ENCODE measurements at places on chromosomes 3 and 15.

- DNase-seq: no peak
These were observed 268.5 kb downstream of the PTPRG start for GRCh38 chr3:61829722-61830350.

GRCh38 chr3:49718858-49719213 is 648 bp downstream of the AMIGO3 start:
- DNase-seq: no peak

DNA sequence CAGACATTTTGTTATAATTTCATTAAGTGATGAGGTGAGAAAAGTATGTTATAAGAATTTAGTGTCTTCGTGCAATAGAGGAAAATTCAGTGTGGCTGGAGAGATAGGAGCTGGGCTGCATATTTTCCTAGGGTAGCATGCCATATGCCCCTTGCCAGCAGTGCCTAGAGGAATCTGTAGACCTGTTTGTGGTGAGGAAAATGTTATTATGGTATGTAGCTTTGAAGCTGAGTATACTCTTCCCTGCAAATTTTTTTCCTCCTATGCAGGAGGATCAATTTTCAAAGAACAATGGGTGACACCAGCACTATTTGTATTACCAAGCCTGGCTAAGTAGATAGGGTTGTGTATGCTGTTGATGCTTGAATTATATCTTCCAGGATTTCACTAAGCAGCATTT is 200.6 kb downstream of the EDEM1 start:
- DNase-seq: no peak

- no peak for DNase-seq
These were observed 30.1 kb upstream of the SLC22A13 start for GRCh38 chr3:38235466-38235865.

GRCh38 chr3:90145094-90145860 is 1037.9 kb downstream of the EPHA3 start:
- DNase-seq: no peak

GRCh38 chr15:89472785-89473256 is 23.6 kb downstream of the RHCG start:
- peak; percentile 5 for DNase-seq

DNA sequence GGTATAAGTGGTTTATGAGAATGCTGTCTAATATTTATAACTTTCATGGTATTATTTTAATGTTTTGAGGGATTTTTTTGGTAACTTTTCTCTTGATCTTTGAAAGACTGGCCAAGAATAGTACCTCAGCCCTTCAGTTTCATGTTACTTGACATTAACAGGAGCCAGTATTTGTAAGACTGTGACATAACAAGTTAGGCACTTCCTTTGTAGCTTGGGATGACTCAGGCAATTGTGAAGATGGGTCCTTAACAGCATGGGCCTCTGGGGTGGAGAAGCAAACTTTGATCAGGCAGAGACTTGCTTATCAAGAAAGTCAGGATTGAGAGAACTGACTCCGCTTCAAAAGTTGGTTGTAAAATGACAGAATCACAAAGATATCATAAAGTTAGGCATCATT is 9.5 kb downstream of the LRRC49 start:
- no peak for DNase-seq

- no peak for DNase-seq
These were observed 107.1 kb upstream of the FHIT start for GRCh38 chr3:61358364-61358763.

DNA sequence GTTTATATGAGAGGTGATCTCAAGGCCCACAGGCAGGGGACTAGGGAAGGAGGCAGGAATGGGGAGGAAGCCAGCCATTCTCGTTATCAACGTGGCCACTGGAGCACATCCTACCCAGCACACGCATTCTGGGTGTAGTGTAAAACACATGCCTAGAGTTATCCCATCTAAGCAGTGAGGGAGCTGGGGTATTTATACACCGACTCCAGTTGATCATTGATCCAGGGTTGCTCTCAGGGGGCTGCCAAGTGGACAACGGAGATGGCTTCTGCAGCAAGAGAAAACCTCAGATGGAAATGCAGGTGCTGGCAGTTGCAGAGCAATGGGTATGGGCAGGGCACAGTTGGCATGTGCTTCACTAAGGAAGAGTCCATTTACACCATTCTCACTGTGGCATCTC is 30.4 kb upstream of the SYNM start:
- no peak for DNase-seq

DNA sequence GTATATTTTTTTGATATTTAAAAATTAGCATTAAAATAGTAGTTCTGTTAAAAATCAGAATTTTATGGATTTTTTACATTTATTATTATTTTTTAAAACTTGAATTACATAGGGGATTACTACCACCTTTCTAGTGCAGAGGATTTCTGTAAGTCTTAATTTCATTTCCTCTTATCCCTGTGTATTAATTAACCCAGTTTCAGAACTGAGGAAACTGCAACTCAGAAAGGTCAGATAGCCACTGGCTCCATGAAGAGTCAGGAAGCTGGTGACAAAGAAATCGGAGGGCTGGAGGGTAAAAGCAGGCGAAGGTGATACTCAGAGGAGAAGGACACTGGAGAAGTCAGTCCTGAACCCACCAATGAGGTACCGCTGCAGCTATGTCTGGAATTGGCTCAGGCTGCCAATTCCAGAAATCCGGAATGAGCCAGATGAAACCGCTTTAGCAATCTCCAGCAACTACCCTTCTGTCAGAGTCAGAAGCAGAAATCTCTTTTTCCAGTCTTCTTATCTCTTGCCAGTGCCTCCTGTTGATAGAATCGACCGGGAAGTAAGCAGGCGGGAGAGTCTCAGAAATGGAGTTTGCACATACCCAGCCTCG is 308.5 kb downstream of the SV2B start:
- no peak for DNase-seq

GRCh38 chr3:171113716-171114115 is 87.2 kb upstream of the SLC2A2 start:
- DNase-seq: no peak

DNA sequence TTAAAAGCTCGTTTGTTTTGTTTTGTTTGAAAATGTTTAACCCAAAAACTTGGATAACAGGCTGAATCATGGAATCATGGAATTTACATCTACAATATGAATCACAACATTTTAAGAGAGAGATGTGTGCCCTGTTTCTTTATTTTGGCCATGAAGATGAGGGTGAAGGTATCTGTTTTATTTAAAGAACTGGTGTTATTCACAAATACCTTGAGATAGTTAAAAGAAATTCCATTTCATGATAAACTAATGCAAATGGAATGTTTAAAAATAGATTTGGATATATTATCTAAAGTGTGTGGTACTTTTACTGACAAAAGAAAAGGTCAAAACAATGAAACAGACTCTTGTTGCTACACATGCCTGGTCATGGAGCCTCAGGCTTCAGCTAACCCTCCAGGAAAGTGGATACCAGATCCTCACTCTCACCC is 486.0 kb upstream of the CFAP20DC start:
- no peak for DNase-seq

DNA sequence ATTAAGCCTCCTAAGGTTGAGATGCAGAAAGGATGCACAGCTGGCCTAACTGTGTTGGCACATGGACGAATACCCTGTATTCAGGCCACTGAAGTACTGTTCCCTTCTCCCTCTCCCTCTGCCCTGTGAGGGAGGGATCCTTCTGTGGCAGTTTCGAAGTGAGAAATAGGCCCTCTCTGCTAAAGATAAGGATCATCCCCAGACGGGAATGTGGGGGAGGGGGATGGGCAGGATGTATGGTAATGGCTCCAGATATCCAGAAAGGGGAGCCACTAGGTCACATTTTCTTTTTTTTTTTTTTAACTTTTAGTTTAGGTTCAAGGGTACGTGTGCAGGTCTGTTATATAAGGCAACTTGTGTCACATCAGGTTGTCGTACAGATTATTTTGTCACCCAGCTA is 463.1 kb downstream of the TBL1XR1 start:
- no peak for DNase-seq

- DNase-seq: no peak
These were observed 7.9 kb upstream of the PDE8A start for GRCh38 chr15:84973492-84974460.

DNA sequence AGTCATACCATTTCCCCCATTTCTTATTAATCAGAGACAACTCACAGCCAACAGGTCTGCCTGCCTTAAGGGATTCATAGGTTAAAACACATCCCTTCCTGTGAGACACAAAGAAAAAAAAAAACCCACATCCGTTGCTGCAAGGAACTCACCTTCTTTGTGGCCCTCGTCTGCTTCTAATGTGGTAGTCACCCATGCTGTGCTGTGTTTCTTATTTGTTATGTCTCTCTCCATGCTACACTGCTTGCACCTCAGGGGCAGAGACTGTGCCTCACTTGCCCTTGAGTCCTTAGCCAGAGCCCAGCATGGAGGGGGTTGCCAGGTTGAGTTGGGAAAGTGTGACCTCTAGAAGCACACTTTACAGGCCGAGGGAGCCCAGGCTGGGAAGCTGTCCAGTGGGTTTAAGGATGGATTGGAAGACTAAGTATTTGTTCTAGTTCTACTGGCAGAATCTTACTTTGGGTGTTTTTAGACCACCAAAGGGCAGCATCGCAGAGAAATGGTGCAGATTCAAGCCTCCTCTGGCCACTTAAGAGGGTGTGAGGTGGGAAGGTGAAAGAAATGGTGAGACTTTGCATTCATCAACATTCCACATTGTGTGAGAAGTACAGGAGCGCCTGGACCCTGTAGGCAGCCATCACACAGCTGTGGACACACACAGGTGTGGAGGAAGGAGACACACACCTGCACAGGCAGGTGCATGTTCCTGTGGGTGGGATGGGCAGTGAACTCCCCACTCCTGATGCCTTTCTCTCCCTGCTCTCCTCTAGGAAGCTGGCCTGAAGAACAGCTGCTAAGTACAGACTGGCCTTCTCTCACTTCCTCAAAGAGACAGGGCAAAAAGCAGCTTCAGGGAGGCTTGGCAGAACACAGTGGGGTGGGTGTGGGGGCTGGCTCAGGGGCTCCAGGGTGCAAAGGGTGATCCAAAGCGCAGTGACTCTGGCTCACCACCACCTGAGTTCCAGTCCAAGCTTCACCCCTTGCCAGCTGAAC is 48.8 kb downstream of the GLB1 start:
- no peak for DNase-seq

DNA sequence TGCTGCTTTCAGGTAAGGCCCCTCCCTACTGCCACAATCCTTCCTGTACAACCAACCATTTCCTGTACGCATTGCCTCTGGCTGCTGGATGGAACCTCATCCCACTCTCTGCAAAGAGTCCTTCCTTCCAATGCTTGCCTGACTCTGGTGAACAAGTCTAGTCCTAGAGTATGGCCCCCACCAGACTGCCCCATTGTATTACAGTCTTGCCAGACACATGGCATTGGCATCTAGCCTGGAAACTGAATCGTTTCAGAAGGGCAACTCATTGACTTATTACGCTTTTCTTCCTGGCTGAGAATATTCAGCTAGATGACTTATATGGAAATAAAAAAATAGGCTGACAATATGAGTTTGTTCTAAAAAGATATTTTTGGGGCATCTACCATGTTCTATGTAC is 170.3 kb downstream of the SUCLG2 start:
- no peak for DNase-seq

DNA sequence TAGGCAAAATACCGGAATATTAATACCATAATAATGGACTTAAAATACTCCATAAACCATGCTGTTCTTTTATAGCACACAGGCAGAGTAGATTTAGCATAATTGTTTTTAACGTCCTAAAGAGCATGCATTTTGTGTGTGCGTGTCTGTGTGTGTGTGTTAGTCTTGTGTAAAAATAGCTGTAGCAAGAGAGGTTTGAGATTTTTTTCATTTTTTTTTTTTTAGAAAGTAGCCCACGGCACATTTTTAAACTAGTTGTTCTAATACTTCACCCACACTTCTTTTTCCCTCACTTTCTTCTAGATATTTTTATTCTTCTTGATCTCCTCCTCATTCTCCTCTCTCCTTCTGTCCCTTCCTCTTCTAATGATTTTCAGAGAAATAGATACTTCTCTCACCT is 7.5 kb upstream of the ST3GAL6 start:
- no peak for DNase-seq
